Stimulated activated CD8-positive, alpha-beta memory T cell treated with anti-CD3 and anti-CD28 coated beads, Interleukin-4, amount 100 ng/mL, for 1 hour (primary cell): ENCODE measurements at places on chromosomes 2 and 18.

DNA sequence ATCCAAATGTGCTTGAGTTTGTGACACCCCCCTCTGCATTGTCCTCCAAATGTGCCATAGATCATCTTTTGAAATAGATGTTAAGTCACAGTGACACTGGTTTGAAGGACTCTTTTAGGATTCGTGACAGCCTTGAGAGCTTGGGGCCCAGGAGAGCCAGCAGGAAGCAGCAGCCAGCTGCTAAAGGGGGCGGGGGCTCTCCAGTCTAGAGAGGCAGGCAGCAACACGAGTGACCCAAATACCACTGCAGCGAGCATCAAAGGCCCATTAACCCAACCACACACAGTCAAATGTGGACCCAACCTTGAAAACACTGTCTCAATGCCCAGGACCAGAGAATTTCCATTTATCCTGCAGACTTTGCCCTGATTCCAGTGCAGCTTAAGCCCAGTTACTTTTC, 75.6 kb downstream of the ZBTB7C start:
- DNase-seq: no peak

- no peak for DNase-seq
Measured at GRCh38 chr2:182069416-182069815, 83.8 kb downstream of the PPP1R1C start.

- DNase-seq: no peak
Measured at GRCh38 chr2:44769349-44770011, 172.0 kb upstream of the SIX3 start.

GRCh38 chr2:68943581-68944568, 8.8 kb downstream of the GKN2 start:
- no peak for DNase-seq

DNA sequence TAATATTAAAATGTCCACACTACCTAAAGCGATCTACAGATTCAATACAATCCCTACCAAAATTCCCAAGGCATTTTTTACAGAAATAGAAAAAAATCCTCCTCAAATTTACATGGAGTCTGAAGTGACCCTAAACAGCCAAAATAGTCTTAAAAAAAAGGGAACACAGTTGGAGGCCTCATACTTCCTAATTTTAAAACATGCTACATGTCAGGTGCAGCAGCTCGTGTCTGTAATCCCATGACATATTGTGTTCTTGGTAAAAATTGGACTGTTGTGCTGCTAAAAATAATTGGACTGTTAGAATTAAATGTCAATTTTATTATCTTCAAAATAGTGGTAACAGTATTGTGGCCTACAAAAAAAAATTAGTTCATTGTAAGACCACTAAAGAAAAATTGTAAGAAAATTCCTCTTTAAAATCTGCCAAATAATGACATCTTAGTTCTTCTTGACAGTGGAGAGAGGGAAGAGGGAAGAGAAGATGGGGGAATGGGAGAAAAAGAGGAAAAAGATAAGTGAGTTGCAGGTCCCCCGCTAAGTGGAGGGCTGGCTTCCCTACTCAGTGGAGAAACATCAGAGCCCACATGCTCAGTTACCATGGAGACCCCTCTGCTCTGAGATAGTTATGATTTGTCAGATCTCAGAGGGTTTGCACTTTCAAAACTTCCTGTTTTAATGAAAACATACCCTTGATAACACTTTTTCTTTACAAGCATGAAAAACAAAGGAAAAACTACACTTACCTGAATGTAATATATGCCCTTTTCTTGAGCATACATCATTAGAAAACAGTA, 46.5 kb downstream of the UNC50 start:
- no peak for DNase-seq

DNA sequence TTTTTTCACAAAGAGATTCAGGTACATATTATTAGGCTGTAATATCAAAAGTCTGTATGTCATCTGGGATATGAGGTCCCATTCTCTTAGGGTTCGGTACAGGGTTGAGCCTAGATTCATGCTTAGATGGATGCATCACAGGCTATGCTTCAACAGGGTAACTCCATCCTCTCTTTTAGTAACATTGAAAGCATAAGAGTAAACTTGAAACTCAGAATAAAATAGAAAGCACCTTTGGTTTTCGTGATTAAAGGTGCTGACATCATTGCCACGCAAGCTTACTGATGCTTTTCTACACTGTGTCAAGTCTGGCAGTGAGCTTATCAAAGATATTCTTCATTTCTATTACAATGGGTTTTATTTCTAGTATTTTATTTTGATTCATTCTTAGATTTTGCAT, 419.1 kb upstream of the DSEL start:
- no peak for DNase-seq
